Cardiac atrium fibroblast (primary cell): ENCODE measurements at places on chromosomes 16 and 17. TPM values are rescaled to one million over a fixed set of nuclear protein-coding genes. Genes with fewer than 3 reads are reported as not detected.

Gene RAB26
- not detected in 2 replicates for total RNA-seq

Gene HCRT
- total RNA-seq: not detected in 2 replicates

Gene NPIPA5
- 3.4 and 16.4 TPM in 2 replicates for total RNA-seq

Gene RPRML
- not detected in 2 replicates for total RNA-seq

Gene PRR15L
- not detected in 2 replicates for total RNA-seq

Gene GSE1
- 28.0 and 39.7 TPM in 2 replicates for total RNA-seq

Gene GTF3C1
- 45.9 and 68.7 TPM in 2 replicates for total RNA-seq

Gene GNG13
- total RNA-seq: not detected in 2 replicates

Gene C1QTNF1
- total RNA-seq: 797 and 1,160 TPM in 2 replicates

Gene ELOB
- total RNA-seq: 262 and 317 TPM in 2 replicates

Gene PPP1R27
- total RNA-seq: not detected in 2 replicates

Gene KCNH6
- total RNA-seq: under 0.01 TPM in 1 of 2 replicates, not detected in the other

Gene P2RX5
- total RNA-seq: 0.18 and 1.1 TPM in 2 replicates

Gene P2RX1
- total RNA-seq: 0.49 and 0.90 TPM in 2 replicates

Gene RGS9
- 2.5 and 4.5 TPM in 2 replicates for total RNA-seq

Gene CDH1
- not detected in 2 replicates for total RNA-seq

Gene DHRS7C
- total RNA-seq: not detected in 2 replicates

Gene EVPL
- not detected in 2 replicates for total RNA-seq

Gene BCAR1
- 67.9 and 75.5 TPM in 2 replicates for total RNA-seq

Gene SLC13A2
- not detected in 2 replicates for total RNA-seq

Gene B3GNT9
- total RNA-seq: 44.9 and 54.3 TPM in 2 replicates

Gene SEPHS2
- 16.4 and 24.5 TPM in 2 replicates for total RNA-seq

Gene TMEM101
- 33.2 and 38.9 TPM in 2 replicates for total RNA-seq

Gene TNFRSF17
- not detected in 2 replicates for total RNA-seq

Gene SMIM36
- total RNA-seq: not detected in 2 replicates

Gene RAB40B
- total RNA-seq: 8.3 and 13.1 TPM in 2 replicates

Gene CPHXL2
- not detected in 2 replicates for total RNA-seq

Gene SOX8
- 2.8 and 5.4 TPM in 2 replicates for total RNA-seq

Gene ETV4
- 10.9 and 17.0 TPM in 2 replicates for total RNA-seq

Gene GLIS2
- 5.4 and 6.5 TPM in 2 replicates for total RNA-seq

Gene NPIPB9
- total RNA-seq: not detected in 2 replicates

Gene CTRB1
- total RNA-seq: not detected in 2 replicates

Gene PITPNM3
- 0.90 and 2.1 TPM in 2 replicates for total RNA-seq

Gene PLCG2
- total RNA-seq: 0.65 and 3.8 TPM in 2 replicates

Gene CCL7
- total RNA-seq: 1.1 and 3.4 TPM in 2 replicates

Gene TVP23A
- total RNA-seq: 0.18 TPM in 1 of 2 replicates, not detected in the other

Gene GP2
- total RNA-seq: not detected in 2 replicates
